Progenitor cell of endocrine pancreas (in vitro differentiated cells): ENCODE measurements at places on chromosomes 6 and 20. TPM values are rescaled to one million over a fixed set of nuclear protein-coding genes. Genes with fewer than 3 reads are reported as not detected.
A peak's percentile ranks its signal among the peaks of the same experiment; 100 is the strongest.

- no peaks in the 10 kb centered on the region for H3K4me1 ChIP-seq
- peaks cover 12% of the 10 kb centered on the region for H3K36me3 ChIP-seq
- no peak overlapping the region for H3K4me3 ChIP-seq
These were observed 28.6 kb downstream of the PSMG4 start for GRCh38 chr6:3287308-3287707.

DNA sequence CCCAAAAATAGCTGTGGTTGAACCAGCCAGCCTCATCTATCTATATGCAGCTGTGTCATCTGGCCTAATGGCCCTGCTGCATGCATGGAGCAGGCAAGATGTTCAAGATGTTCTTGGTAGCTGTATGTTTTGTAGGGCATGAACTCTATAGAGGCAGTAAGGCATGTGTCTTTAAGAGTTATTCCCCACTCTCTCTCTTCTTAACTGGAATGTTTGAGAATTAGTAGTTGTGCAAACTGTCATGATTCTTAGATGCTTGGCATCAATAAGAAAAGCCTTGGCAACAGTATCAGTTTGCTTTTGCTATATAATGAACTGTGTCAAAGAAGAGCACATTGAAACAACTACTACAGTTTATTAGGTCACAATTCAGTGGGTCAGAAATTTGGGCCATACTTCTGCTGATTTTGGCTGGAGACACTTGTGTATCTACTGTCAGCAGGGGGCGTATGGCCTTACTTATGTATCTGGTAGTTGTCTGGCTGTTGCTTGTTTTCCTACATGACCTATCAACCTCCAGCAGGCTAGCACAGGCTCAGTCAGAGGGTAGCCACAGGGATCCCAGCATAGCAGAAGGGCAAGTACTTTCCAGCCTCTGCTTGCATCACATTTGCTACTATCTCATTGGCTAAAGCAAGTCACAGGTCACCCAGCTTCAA lies 56.1 kb upstream of the LAMP5 start:
- no peak overlapping the region for H3K4me3 ChIP-seq
- no peak for DNase-seq
- peaks cover 7% of the 10 kb centered on the region for H3K4me1 ChIP-seq
- H3K27me3 ChIP-seq = no peaks in the 10 kb centered on the region
- H3K27ac ChIP-seq = no peak overlapping the region
- peaks cover 9% of the 10 kb centered on the region for H3K36me3 ChIP-seq

DNA sequence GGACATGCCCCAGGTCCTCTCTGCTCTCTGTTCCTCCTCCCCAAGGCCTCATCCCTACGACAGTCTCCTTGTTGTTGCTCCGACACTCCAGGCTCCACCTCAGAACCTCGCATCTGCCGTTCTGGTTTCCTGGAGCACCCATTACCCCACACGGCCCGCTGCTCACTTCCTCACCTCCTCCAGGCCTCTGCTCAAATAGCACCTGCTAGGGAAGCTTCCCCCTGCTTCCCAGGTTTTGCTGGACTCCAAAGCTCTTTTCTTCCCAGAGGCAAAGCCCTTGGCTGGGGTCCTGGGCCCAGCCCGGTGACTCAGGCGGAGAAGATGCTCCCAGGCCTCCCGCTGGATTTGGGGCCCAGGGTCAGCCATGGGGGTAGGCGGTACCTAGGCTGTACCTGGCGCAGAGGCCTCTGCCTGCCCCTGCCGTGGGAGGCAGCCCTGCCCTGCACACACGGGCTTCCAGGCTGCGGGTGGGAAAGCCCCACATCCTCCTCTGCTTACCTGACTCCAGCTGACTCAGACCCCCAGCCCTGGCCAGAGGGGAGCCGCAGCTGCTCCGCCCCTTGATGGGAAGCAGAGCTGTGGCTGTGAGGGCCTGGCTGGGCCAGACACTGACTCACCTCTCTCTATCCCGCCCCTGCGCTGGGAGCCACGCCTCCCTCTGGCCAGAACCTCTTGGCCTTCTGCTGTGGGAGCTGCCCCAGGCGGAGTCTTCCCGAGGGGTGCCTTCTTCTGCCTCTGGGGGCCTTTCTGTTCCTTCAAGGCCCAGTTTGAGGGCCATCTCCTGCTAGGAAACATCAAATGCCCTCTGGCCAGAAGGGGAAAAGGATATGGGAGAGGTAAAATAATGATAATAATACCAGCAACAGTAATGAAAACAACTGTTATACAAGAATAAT lies 130.5 kb downstream of the CEBPB start:
- peak; percentile 41 for DNase-seq
- no peak overlapping the region for H3K4me3 ChIP-seq
- H3K27me3 ChIP-seq = peaks cover 13% of the 10 kb centered on the region
- H3K36me3 ChIP-seq = no peaks in the 10 kb centered on the region
- peaks cover 5% of the 10 kb centered on the region for H3K4me1 ChIP-seq

- no peak overlapping the region for H3K27ac ChIP-seq
- peaks cover 21% of the 10 kb centered on the region for H3K36me3 ChIP-seq
- no peak overlapping the region for H3K4me3 ChIP-seq
These were observed 3.3 kb downstream of the RAB22A start for GRCh38 chr20:58312836-58313235.

- no peak for DNase-seq
- no peak overlapping the region for H3K4me3 ChIP-seq
- H3K4me1 ChIP-seq = peaks cover 9% of the 10 kb centered on the region
- H3K36me3 ChIP-seq = no peaks in the 10 kb centered on the region
- no peaks in the 10 kb centered on the region for H3K27me3 ChIP-seq
These were observed 44.7 kb upstream of the CCN2 start for GRCh38 chr6:131995917-131996316.

DNA sequence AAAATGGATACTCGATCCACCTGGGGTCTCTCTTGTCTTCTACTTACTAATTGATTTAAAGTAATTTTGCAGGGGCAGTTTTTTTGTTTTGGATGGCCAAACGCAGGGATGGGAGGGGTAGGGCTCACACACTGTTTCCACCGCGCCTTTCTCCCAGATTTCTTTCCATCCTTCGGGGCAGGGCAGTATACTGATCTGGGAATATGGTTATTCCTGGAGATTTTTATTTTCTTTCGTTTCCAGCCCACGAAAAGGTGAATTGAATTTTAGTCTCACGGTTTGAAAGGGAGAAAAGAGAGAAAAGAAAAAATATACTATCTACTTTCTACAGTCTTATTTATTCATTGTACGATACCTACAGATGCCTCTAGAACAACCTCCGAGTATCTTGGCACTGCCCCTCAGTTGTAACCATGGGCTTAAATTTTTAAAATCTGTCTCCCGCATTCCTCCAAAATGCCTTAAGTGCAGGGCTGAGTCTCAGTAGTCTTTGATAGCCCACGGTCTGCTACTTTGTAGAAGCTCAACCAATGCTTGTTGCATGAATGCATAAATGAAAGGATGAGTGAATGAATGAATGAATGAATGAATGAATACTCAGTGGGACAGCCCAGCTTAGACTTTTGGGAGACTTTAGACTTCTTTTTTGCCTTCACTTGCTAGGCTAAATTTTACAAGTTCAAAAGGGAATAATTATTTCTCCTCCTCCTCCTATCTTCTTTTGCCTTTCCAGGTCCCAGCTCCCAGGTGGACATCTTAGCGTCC lies 18.1 kb upstream of the TRIM27 start:
- peaks cover 10% of the 10 kb centered on the region for H3K4me1 ChIP-seq
- H3K27me3 ChIP-seq = no peaks in the 10 kb centered on the region
- no peak for DNase-seq
- H3K4me3 ChIP-seq = peak overlapping the region; percentile 81

- no peaks in the 10 kb centered on the region for H3K27me3 ChIP-seq
- peaks cover 1% of the 10 kb centered on the region for H3K36me3 ChIP-seq
- no peak overlapping the region for H3K4me3 ChIP-seq
- H3K27ac ChIP-seq = no peak overlapping the region
- no peak for DNase-seq
- H3K4me1 ChIP-seq = no peaks in the 10 kb centered on the region
These were observed 129.2 kb downstream of the MYB start for GRCh38 chr6:135310291-135310690.

- no peak overlapping the region for H3K27ac ChIP-seq
- no peaks in the 10 kb centered on the region for H3K36me3 ChIP-seq
- H3K4me1 ChIP-seq = no peaks in the 10 kb centered on the region
- no peaks in the 10 kb centered on the region for H3K27me3 ChIP-seq
- H3K4me3 ChIP-seq = no peak overlapping the region
These were observed 63.2 kb downstream of the MAP3K5 start for GRCh38 chr6:136728976-136729515.

TGM6 gene
- not detected in 2 replicates for total RNA-seq
